ENCODE measurements at places on chromosomes 11 and 22. TPM values are rescaled to one million over a fixed set of nuclear protein-coding genes. Genes with fewer than 3 reads are reported as not detected.

GRCh38 chr11:109383306-109383705, 38.7 kb upstream of the C11orf87 start:
- DNase-seq: no peak

DNA sequence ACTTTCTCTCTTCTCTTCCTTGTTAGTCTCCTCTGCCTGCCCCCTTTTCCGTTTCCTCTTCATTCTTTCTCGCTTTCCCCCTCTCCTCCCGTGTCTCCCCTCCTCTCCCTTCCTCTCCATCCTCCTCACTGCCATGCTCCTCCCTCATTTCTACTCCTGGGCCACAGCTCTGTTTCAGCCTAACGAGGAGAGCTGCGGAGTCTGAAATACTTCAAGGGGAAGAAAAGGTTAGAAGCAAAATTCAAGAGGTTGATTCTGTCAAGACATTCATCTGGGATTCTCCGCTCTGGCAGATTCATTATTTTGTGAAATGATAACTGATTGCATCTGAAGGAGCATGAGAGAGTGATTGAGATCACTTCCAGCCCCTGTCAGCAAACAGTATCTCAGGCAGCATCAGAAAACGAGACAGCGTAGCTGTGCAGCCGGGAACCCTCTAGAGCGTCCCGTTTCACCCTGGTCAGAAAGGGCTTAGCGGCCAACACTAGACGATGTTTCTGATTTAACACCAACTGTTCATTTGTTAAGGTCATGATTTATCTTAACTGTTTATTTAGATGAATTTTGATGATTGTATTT, 279.3 kb upstream of the B3GAT1 start:
- DNase-seq: no peak

DNA sequence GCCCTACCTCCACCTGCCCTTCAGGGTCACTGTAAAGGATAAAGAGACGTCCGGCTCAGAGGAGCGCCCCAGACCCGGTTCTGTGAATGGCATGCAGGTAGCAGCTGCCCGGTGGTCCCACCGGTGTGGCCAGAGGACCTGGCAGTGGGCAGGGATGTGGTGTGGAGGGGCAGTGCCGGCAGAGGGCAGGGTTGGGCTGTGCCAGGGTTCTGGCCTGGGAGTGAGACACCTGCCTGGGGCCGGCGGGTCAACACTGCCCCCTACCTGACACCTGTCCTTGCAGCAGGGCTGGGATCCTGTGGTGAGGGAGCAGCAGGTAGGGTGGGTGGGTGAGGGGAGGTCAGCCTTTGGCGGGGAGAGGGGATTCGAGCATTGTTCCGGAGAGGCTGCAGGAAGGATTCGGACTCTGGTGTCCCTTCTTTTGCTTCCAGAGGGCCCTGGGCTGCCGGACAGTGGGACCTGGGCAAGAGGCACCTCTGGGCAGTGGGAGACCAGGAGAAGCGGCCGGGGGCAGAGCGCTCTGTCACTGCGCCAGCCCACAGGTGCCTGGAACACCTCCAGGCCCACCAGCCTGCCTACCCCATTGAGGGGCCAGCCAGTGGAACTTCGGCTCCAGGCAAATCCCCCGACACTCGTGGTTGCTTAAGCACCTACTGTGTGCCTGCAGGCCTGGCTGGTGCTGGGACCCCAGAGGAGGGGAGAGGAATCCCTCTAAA, 1.6 kb upstream of the PHLDA2 start:
- DNase-seq: peak; percentile 46

- no peak for DNase-seq
Measured at GRCh38 chr11:64675450-64676260, 47.3 kb downstream of the NRXN2 start.

- DNase-seq: no peak
Measured at GRCh38 chr11:83521647-83522596, 235.8 kb upstream of the CCDC90B start.

DNA sequence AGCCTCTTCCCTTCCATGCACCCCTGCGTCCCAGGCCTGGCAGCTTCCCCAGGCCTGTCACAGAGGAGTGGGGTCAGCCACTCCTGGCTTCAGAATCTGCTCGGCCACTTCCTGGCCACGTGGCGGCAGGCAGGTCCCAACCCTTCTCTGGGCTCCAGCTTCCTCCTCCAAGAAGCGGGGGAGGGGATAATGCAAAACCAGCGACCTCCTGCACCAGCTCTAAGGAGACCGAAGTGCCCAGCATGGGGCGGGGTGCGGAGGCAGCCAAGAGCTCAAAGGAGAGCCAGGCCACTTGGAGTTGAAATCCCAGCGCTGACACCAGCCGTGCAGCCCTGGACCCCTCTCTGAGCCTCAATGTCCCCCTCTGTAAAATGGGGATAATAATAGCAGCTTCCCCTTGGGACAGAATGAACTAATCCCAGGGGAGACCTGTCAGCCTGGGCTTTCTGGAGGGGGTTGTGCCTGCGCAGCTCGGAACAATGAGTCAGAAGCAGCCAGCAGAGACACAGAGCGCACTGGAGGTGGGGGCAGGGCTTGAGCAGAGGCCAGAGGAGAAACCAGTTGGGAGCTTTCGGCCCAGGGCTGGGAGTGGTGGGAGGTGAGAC, 22.8 kb upstream of the PICK1 start:
- no peak for DNase-seq

DNA sequence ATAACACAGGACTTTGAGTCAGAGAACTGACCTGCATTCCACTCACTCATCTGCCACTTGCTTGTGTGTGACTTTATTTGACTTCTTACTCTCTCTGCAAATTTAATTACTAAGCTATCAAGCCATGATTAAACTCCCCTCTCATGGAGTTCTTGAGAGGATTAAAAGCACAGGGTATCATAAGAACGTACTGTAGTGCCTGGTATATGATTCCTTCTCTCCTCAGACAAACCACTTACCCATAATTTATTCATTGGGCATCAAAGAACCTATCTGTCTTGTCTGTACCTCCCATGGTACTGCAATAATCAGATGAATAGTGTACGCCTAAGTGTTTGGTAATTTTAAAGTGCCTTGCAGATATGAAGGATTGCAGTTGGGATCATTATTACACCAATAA, 130.6 kb upstream of the UBASH3B start:
- DNase-seq: no peak

Gene PARVG
- 142 TPM for total RNA-seq

Gene ABCC8
- not detected for total RNA-seq

Gene TNNT3
- 19.1 TPM for total RNA-seq

Data from CD4-positive, alpha-beta T cell (primary cell).